Peyer's patch (tissue), 4 donors: ENCODE measurements at places on chromosomes 7 and 10.
A peak's percentile ranks its signal among the peaks of the same experiment; 100 is the strongest.

DNA sequence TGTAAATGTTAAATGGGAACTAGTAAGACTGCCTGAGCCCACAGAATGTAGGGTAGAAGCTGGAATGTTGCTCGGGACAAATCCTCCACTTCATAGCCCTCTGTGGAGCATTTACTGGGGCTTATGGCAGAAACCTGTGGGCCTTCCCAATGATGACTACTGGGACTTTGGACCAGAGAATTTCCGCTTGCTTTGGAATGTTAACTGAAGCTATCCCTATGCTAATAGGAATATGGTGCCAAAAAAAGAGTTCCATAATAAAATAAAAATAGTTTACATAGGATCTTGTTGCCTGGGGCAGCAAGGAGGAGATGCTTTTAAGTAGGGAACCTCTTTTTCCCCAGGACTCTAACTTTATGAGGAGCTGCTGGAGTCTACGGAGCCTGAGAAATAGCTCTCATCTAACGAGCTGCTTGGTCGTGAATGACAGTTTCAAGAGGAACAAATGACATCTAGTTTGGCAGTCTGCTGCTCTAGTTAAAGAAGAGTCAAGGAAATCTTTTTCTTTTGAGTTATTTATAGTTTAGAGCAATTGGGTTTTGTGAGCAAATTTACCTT lies 5.7 kb upstream of the DYNC2I1 start:
- DNase-seq = no peak

DNA sequence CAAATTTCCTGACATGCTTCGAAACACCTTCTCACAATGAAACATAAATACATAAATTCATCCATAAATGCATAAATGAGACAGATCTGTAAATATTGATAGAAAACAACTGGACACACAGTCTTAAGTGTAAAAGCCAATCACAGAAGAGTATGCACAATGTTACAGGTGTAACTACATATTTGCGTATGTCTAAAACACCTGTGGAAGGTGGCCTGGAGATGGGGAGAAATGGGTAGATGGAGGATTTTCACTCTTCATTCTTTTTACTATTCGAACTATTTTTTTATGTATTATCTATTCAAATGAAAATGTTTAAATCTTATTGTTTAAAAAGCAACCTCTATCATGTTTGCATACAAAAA lies 860 bp downstream of the IQUB start:
- DNase-seq = no peak

GRCh38 chr7:40746841-40747556 lies 612.2 kb downstream of the SUGCT start:
- no peak for DNase-seq

DNA sequence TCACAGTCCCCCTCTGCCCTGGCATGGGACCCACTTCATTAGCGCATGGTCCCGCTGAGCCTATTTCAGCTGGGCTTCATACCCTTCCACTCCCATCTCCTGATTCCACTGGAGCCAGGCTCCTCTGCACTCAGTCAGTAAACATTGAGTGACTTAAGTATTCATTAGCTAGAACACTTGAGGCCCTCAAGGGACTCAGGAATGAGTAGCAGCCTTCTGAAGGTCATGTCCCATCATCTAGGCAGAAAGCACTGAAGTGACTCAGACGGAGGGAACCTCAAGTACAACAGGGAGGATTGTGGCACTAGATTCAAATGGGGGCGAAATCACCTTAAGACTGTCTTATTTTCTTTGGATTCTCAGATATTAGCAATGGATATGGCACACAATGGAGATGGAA lies 186.6 kb upstream of the INHBA start:
- no peak for DNase-seq

- DNase-seq = no peak
Measured at GRCh38 chr10:68861253-68861652, 33.9 kb downstream of the STOX1 start.

DNA sequence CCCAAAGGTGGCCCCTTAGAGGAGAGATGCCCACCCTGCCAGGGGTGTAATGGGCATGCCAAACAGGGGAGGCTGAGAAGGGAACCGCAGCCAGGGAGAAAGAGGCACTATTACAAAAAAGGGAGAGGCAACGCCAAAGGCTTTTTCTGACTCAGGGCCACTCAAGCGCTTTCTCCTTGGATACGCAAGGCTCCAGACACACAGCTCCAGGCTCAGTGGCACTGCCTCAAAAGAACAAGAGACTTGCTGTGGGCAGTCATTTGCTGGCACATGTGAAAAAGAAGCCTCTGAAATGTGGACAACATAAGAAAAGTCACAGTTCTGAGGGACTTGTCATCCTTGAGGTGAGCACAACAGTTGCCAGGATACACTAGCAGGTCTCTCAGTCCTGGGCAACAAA lies 128.4 kb downstream of the DGKI start:
- no peak for DNase-seq

- DNase-seq = no peak
Measured at GRCh38 chr7:115552766-115553165, 477.8 kb downstream of the TFEC start.

- no peak for DNase-seq
Measured at GRCh38 chr7:46202379-46202778, 281.3 kb upstream of the IGFBP3 start.

GRCh38 chr7:130559184-130559583 lies 67.3 kb downstream of the MEST start:
- no peak for DNase-seq

DNA sequence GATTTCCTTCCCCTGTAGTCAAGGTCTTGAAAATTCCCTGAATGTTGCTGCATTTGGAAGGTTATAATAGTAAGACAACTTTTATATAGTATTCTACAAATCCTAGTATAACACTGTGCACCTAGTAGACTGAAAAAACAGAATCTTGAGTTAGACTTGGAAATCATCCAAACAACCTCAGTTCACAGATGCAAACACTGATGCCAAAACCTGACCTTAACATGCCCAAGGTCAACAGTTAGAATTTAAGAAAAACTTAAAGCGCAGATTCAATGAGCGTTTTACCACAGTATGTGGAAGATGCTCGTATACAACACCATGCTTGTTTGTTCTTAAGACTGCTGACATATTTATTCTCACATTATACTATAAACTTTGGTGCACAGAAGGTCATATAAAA lies 3.0 kb downstream of the PIP4K2A start:
- no peak for DNase-seq

DNA sequence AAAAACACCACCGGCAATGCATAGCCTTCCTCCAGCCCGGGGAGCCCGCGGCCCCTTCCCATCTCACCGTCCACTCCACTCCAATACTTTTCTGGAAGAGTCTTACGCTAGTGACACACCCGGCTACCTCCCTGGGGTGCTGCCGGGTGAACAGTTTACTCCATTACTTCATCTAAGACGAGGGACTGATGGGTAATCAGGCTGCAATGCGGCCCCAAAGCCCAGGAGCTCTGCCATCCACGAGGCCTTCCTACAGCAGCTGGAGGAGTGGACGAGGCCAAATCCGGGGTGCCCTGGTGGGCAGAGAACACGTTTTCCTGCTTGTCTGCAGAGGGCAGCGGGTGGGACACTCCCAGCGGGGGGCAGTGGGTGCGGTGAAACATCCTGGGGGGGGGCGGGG lies 356.2 kb upstream of the SHH start:
- DNase-seq = no peak

DNA sequence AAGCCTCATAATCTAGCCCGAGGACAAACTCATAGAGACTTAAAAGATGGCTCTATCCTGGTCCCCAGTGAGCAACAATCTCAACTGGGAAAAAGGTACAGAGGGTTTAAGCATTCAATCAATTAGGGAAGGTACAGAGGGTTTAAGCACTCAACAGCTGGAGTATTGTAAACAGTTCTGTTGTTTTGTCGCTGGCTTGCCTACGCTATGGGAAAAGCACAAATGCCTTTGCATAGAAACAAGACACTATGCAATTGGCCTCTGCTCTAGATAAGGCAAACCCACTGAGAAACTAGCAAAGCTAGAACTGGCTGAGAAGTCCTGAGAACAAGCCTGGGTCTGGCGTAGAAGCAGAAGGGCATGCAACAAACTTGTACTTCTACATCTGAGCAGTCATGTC lies 69.3 kb downstream of the GFRA1 start:
- DNase-seq = no peak

- DNase-seq = no peak
Measured at GRCh38 chr10:101828766-101829551, 10.7 kb upstream of the OGA start.

- DNase-seq = no peak
Measured at GRCh38 chr7:19069842-19070241, 47.6 kb downstream of the TWIST1 start.

DNA sequence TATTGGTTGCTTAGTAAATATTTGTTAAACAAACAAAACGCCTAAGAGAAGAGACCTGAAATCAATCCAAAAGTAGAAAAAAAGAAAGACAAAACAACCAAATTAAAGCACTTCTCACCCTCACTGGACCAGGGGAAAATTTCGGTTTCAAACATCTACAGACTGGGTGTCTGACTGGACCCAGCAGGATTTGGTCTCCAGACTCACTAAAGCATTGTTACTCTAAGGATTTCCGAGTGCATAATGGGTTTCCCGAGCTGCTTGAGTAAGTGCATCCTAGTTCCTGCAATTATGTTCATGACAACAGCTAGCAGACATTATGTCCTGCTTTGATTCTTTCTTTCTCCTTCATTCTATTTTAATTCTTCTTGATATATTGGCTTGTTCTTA lies 51.8 kb upstream of the FAM3C start:
- no peak for DNase-seq

- no peak for DNase-seq
Measured at GRCh38 chr7:40586197-40586596, 451.4 kb downstream of the SUGCT start.

GRCh38 chr7:113460067-113460466 lies 341.7 kb upstream of the SMIM30 start:
- DNase-seq = no peak

GRCh38 chr7:24825931-24826661 lies 68.8 kb upstream of the GSDME start:
- DNase-seq = peak; percentile 86
